ENCODE measurements at places on chromosomes 5 and 9.

GRCh38 chr5:9670371-9670770 lies 40.2 kb upstream of the TAS2R1 start:
- no peak for DNase-seq

- DNase-seq: no peak
Measured at GRCh38 chr5:16245956-16246355, 66.4 kb upstream of the MARCHF11 start.

DNA sequence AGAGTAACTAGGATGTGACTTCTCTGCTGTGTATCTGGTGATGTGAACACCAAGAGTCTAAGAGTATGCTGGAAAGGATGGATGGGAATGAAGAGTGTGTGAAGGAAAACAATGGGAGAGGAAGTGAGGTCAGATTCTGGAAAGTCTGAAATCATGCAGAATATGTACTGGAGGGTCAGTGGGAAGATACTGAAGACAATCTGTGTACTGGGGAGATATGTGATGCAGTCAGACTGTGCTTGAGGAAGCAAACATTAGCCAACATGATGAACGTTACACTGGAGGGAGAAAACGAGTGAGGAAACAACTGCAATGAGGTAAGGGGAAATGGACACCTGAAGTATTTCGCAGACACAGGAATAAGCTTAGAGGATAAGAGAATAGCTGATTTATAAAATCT lies 105.7 kb downstream of the NR3C1 start:
- no peak for DNase-seq

- no peak for DNase-seq
Measured at GRCh38 chr5:72159501-72159911, 52.2 kb downstream of the MAP1B start.

DNA sequence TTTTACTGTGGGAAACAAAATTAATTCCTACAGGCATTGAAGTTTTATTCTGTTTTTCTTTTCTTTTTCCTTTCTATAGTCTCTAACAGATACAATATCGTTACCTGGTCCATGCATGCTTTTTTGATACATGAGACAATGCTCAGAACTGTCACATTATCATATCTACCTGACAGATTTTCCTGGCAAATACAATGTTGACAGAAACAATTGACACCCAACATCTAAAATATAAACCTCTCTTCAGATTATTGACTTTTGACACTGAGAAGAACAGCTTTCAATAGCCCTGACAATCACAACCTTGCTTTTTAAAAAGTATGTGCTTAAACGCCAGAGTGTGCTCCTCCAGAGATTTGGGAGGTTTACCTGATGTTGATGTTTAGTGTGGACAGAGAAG lies 2334.6 kb upstream of the WWC1 start:
- no peak for DNase-seq

GRCh38 chr5:125298746-125299379 lies 552.4 kb upstream of the ZNF608 start:
- no peak for DNase-seq

DNA sequence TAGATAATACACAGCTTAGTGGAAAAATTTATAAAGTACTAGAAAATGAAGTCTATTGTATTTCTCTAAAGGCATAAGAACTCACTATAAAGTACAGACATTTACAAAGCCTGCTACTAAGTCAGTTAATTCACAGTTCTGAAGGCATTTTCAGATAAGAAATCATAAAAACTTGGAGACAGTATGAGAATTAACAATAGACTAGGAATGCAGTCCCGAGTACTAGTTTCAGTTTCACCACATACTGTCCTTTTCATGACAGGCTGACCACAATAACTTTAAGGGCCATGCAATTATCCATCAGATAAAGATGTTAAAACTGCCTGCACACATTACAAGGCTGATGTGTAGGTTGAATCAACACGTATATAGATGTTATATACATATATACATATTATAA lies 362.6 kb upstream of the SMC2 start:
- DNase-seq: no peak

DNA sequence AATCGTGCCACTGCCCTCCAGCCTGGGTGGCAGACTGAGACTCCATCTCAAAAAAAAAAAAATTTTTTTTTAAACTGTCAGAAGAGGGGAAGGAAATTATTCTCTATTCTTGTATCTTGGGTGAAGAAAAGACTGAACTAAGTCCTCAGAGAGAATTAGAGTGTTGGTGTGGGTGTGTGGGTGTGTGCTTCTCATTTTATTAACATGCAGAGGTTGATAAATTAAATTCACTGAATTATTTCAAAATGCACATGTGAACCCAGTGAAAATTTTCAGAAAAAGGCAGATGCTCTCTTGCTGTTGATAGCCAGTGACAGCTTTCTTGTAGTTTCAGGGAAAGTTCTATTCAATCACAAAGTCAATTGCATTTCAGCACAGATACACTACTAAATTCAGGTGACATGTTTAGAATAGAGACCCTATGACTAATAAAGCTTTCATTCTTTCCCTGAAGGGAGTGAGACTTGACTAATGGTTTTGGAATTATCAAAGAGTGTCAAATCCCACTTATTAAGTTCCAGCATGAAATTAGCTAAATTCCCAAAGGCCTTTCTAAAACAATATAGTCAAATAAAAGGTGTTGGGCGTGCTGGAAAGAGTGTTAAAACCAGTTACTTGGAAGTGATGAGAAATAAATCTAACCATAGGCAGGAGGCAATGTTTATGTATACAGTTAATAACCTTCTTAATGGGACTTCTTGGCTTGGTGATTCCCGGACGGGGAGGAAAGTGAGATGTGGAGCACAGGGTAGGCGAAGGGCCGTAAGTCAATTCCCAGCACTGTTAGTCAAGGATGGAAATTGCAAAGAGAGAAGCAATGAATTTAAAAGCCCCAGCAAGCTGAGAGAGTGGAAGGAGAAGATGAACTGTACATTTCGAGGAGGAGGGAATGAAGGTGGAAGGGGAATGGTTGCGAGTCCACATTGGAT lies 103.2 kb upstream of the SPATA31D4 start:
- DNase-seq: no peak

DNA sequence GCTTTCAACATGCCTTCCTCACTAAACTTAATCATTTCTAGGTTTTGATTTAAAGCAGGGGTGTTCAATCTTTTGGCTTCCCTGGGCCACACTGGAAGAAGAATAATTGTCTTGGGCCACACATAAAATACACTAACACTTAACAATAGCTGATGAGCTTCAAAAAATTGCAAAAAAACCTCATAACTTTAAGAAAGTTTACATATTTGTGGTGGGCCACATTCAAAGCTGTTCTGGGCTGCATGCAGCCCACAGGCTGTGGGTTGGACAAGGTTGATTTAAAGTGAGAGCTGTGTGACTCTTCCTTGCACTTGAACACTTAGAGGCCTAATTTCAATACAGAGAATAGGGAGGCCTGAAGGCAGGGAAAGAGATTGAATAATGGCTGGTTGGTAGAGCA lies 598.3 kb downstream of the EFNA5 start:
- DNase-seq: no peak

Data from GM19239 (cell line).